ENCODE measurements at places on chromosomes 2 and 18.

GRCh38 chr2:231181860-231182512 lies 16.4 kb upstream of the ARMC9 start:
- DNase-seq = no peak

GRCh38 chr2:38650717-38651116 lies 15.2 kb upstream of the GALM start:
- no peak for DNase-seq

DNA sequence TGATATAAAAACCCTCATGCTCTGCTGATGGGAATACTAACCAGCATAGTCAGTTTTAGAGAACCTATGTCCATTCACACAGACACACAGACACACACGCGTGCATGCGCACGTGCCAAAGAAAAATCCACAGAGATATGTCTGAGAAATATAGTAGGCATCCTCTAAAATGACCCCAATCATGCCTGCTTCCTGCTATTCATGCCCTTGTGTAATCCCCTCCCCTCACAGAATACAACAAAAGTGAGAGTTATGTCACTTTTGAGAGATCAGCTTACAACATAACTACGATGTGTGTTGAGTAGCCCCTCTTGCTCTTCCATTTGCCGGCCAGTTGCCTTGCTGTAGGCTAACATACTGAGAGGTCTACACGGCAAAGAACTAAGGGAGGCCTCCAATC lies 121.3 kb downstream of the DYM start:
- no peak for DNase-seq

DNA sequence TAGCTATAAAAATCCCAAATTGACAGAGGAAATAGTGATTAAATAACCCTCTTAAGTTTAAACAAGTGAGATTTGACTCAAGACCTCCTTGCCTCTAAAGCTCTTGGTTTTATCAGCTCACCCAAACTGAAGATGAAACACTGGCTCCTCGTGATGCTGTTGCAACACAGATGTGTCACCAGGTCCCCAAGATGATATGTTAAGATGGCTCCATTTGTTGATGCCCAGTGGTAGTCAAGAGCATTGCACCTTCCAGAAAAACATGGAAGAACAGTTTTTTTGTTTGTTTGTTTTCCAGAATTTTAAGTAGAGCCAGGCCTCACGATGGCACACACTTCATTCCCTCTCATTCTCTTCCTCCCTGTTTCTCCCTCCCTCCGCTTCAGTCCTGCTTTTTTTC lies 399.8 kb downstream of the TXNL1 start:
- no peak for DNase-seq

DNA sequence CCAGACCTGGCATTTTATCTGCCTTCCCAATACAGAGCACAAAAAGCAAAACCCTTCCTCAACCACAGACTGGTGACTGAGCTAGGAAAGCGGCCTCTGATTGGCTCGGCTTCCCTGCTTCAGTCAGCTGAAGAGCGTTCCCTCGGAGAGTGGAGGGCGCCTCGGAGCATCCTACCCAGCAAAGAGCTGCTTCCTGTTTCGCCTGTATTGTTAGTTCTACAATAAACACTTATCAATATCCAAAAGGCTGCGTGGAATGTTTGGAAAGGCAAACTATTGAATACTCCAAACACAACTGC lies 125.0 kb downstream of the CACNB4 start:
- DNase-seq = no peak

Data from CD4-positive, CD25-positive, alpha-beta regulatory T cell (primary cell).